ENCODE measurements at places on chromosomes 1 and 21. TPM values are rescaled to one million over a fixed set of nuclear protein-coding genes. Genes with fewer than 3 reads are reported as not detected.
A peak's percentile ranks its signal among the peaks of the same experiment; 100 is the strongest.

The A3GALT2 gene
- not detected for total RNA-seq

The VSIG8 gene
- not detected for total RNA-seq

The ERRFI1 gene
- 70.4 TPM for total RNA-seq

The ARHGEF11 gene
- 35.8 TPM for total RNA-seq

The SPRR1B gene
- total RNA-seq: not detected

The GBP7 gene
- not detected for total RNA-seq

The TM2D1 gene
- 69.1 TPM for total RNA-seq

The PLOD1 gene
- 309 TPM for total RNA-seq

The CAMK1G gene
- 2.6 TPM for total RNA-seq

- no peak for DNase-seq
These were observed 1.1 kb downstream of the NKAIN1 start for GRCh38 chr1:31238612-31238985.

DNA sequence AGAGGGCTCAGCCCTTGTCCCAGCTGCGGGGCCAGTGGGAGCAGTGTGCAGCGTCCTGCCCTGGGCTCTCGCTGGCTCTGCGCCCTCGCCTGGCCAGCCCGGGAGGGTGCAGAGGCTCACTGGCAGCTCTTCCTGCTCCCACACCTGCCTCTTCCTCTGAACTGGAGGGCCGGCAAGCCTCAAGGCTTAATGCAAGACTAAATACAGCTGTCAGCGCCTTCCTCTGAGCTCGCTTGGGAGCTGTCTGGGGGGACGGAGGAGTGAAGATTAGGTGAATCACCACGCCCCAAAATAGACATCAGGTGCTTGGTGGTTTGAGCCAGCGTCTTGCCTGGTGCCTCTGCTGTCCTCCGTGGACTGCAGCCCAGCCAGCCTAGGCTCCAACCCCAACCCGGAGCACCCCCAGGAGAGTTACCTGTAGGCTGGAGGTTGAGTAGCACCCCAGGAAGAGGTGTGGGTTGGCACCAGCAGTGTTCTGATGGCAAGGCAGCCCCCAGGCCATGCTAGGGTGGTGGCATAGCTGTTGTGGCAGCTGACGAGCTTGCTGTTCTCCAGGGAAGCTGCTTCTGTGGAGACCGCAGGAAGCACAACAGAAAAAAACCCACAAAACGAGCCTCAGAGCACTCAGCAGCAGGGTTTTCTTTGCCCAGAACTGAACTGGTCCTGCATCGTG lies 36.9 kb downstream of the UMODL1 start:
- peak; percentile 65 for DNase-seq

GRCh38 chr1:228390649-228391048 lies 16.0 kb downstream of the TRIM11 start:
- no peak for DNase-seq

GRCh38 chr1:163406772-163407171 lies 85.0 kb downstream of the NUF2 start:
- DNase-seq: no peak

- DNase-seq: no peak
These were observed 4.3 kb downstream of the MGST3 start for GRCh38 chr1:165635329-165635728.

DNA sequence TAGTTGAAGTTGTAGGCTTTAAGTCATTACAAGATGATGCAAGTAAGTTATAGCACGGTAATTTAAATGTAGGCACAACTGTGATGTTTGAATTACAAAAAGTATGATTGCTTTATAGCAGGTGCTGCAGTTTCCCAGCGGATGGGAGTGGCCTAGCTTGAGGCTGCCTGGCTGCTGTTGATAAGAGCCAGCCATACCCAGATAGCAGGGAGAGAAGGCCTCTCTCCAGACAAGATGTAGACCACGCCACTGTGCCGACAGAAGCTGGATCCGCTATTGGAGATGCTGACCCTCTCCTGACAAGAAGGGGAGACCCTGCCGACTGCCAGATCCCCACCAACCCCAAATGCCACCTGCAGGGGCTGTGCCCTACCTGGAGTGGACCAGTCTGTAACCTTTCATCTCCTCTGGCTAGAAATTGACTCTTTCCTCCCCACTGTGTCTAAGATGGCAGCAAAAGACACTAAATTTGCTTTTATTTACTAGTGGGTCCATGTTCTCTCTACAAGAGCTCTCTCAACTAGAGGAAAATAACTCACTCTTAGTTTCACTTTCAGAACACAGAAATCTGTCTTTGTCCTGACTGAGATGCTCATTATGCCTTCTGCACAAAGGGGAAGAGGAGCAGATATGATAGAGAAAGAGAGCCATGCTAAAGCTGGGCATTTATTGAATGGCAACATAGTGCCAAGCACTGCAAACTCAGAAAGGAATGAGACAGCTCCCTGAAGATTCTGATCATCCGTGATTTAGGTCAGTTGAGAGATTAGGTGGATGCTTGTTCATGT lies 127.9 kb downstream of the URB2 start:
- no peak for DNase-seq

- DNase-seq: peak; percentile 7
These were observed 136.6 kb upstream of the GFI1 start for GRCh38 chr1:92623187-92623778.

- no peak for DNase-seq
These were observed 336.7 kb upstream of the PROX1 start for GRCh38 chr1:213651077-213651476.

DNA sequence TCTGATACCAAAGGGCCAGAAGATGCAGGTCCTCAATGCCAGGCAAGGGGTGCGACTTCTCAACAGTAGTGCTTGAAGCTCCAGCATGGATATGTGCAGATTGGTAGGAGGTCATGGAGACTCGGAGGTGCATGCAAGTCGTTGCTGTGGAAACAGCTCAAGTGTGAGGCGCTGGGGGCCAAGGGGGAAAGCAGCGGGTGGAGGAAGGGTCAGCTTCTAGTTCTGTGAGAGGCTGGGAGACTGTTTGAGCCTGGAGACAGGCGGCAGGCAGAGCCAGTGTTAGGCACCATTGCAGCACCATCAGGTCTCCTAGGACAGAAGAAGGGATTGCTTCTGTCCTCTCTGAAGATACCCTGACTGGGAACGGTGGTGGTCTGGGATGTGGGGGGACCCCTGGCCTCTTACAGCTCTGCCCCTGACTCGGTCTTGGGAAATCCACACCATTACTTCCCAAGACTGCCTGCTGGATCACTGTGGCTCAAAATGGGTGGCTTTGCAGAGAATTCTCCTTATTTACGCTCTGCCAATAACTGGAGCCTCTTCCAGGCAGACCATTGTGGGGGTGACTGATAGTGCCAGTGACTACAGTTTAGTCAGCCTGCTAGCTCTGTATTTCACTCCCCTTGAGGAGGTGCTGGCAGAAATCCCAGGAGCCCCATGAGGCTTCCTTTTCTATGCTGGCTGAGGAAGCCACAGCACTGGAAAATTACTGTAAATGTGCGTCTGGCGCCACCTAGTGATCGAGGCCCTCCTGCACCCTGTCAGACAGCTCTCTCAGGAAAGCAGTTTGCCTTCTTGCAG lies 46.3 kb upstream of the VANGL1 start:
- DNase-seq: peak; percentile 94

DNA sequence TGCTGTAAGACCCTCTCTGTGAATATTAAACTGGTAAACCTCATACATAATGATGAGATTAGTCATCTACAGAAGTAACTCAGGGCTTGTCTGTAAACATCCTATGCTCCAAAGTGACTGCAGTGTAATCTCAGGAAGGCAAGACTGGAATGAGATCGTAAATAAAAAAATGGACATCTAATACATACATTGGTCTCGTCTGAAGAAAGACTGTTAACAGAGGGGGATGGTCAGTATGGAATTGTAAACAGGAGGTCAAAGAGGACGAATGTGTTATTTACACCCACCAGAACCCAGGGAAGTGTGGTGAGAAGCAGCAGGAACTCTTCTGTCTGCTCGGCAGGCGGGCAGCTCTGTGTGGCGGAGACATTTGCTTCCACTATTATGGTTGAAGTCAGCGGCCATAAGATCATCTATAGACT lies 51.4 kb downstream of the DISC1 start:
- peak; percentile 74 for DNase-seq

GRCh38 chr1:158179301-158180041 lies 1.2 kb upstream of the CD1D start:
- no peak for DNase-seq

GRCh38 chr1:194227161-194227560 lies 1040.7 kb upstream of the B3GALT2 start:
- no peak for DNase-seq

GRCh38 chr1:10536133-10536770 lies 61.5 kb downstream of the PEX14 start:
- no peak for DNase-seq

DNA sequence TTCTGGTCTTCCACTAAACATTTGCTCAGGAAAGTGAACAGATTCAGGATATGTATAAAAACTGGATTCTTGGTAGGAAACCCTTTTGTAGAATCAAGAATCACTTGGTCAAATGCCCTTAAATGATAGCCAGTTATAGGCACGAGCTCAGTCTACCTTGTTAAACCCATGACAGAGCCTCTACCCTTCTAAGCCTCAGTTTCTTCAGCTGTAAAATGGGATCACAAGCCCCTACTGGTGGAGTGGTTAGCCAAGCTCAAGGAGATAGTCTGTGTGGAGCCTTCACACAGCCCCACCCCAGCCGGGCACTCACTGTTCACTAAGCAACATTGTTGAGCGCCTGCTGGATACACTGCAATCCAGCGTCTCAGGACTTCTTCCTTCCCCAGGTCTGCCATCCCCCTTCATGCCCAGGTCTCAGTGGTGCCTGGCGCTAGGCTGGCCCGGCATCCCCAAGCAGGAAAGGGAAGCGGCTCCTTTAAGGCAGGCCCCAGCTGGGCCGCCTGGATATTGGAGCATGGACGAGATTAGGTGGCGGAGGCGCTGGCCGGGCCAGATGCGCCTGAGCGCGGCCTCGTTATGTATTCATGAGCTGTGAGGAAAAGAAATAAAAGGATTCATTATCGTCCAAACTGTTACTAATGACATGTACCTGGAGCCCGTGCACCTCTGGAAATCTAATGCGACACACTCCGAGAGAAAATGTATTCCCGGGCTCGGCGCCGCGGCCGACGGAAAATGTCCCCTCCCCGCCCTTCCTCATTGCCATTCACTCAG lies 75.6 kb downstream of the TAS1R2 start:
- DNase-seq: no peak

GRCh38 chr1:241163363-241163762 lies 193.6 kb downstream of the RGS7 start:
- no peak for DNase-seq

DNA sequence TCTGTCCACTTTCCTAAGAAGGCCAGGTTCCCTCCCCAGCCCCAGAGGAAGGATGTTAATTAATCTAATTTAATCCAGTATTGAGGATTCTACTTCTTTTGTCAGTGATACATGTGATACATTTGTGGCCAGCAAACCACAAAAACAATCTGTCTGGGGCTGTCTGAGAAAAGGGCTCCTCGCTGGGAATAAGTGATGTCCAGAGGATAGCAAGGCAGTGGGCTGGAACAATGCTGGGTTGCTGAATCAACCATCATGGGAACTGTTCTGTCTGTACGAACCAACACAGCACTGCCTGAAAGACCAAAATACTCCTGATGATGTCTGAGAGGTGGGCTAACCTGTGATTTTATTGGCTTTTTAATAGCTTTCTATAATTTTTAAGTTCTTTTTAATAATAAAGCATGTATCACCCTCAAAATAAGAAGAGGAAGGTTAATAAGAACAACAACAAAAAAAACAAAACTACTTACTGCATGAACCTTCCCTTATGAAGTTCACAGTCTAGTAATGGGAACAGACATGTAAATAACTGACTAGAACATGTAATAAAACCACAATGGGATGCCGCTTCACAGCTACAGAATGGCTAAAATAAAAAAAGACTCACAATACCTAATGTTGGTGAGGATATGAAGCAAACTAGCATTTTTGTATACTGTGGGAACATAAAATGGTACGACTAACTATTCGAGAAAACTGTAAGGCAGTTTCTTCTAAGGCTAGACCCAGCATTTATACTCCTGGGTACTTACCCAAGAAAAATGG lies 11.4 kb upstream of the ADAR start:
- no peak for DNase-seq

- no peak for DNase-seq
These were observed 154.5 kb downstream of the ETS2 start for GRCh38 chr21:38960251-38960650.

- DNase-seq: no peak
These were observed 34.8 kb upstream of the MAN1C1 start for GRCh38 chr1:25581764-25582163.

GRCh38 chr1:183760661-183761060 lies 44.3 kb upstream of the RGL1 start:
- peak; percentile 71 for DNase-seq

DNA sequence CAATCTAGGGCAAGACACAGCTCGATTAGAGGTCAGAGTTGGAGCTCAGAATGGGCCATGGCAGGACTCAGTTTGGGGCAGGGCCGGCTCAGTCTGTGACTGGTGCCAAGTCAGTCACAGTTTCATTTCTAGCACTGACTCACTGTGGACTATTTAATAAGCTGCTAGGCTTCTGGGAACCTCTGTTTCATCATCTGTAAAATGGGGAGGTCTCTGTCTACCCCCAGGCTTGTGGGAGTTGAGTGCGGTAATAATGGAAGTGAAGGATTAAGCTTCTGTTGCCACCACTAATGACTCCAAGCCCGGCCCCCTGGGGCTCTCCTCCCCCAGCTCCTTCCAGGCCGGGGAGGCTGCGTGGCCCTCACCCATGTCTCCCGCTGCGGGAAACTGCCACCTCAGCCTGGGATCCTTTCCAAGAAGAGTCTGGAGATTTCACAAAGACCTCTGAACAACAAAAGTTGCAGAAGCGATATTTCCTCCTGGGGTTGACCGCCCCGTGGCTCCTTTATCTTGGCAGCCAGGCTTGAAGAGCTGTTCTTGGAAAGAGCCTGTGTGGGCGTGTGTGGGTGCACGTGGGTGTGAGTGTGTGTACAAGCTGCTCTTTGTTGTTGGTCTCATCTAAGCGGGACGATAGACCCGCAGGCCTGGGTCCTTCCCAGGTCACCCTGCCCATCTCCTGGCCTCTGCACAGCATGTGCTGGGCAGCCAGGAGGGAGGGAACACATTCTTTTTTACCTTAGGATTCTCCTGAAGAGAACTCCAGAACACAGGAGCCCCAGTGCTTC lies 29.1 kb downstream of the KNCN start:
- peak; percentile 61 for DNase-seq

GRCh38 chr1:246199086-246199645 lies 307.9 kb downstream of the SMYD3 start:
- DNase-seq: peak; percentile 46

Measured in fibroblast of villous mesenchyme (primary cell).